ENCODE measurements at places on chromosomes 7 and 10. TPM values are rescaled to one million over a fixed set of nuclear protein-coding genes. Genes with fewer than 3 reads are reported as not detected.

MRPS17 gene
- total RNA-seq = 15.6 TPM

LRIT1 gene
- total RNA-seq = not detected

GRCh38 chr7:55260676-55261385 lies 104.3 kb upstream of the LANCL2 start:
- DNase-seq = peak; percentile 16

- no peak for DNase-seq
These were observed 12.5 kb downstream of the ASNS start for GRCh38 chr7:97859606-97860204.
